Caco-2 (cell line): ENCODE measurements at places on chromosomes 1 and 21. TPM values are rescaled to one million over a fixed set of nuclear protein-coding genes. Genes with fewer than 3 reads are reported as not detected.

IL10 gene
- total RNA-seq: not detected in 2 replicates

UBXN10 gene
- total RNA-seq: 0.05 and 0.07 TPM in 2 replicates

SPRR1B gene
- total RNA-seq: not detected in 2 replicates

KRTAP21-2 gene
- not detected in 2 replicates for total RNA-seq

NBPF8 gene
- total RNA-seq: 8.4 and 8.7 TPM in 2 replicates

TRIM46 gene
- 0.11 TPM in 1 of 2 replicates, not detected in the other for total RNA-seq

DNA sequence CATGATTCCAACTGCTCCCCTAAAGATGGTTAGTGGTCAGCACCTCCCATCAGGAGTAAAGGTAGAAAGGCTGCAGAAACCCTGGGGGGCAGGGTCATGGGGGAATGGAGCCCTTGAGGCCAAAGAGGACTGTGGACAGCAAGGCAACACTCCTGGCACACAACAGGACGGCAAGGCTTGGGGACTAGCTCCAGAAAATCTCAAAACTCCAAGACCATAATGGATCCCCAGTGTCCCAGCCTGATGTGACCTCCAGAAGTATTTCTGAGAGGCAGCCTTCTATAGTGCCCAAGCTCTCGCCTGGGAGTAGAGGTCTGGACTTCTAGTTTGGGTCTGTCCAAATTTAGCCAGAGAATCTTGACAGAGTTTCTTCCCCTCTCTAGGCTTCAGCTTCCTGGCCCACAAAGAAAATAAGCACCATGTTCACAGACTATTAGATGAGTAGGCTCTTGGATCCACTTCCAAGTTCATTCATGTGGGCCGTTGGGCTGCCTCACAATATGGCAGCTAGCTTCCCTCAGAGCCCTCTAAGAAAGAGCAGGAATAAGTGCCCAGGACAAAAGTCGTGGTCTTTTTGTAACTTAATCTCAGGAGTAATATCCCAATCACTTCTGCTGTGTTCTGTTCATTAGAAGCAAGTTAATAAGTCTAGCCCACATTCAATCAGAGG is 6.9 kb downstream of the CD2 start:
- H3K4me3 ChIP-seq: no peak overlapping the region
- H3K27me3 ChIP-seq: no peaks in the 10 kb centered on the region
- no peaks in the 10 kb centered on the region for H3K4me1 ChIP-seq
- H3K36me3 ChIP-seq: no peaks in the 10 kb centered on the region

GRCh38 chr1:17258758-17259130 is 9.8 kb downstream of the PADI3 start:
- H3K4me1 ChIP-seq: no peaks in the 10 kb centered on the region
- H3K4me3 ChIP-seq: no peak overlapping the region
- DNase-seq: no peak
- no peak overlapping the region for H3K27ac ChIP-seq
- no peaks in the 10 kb centered on the region for H3K36me3 ChIP-seq

DNA sequence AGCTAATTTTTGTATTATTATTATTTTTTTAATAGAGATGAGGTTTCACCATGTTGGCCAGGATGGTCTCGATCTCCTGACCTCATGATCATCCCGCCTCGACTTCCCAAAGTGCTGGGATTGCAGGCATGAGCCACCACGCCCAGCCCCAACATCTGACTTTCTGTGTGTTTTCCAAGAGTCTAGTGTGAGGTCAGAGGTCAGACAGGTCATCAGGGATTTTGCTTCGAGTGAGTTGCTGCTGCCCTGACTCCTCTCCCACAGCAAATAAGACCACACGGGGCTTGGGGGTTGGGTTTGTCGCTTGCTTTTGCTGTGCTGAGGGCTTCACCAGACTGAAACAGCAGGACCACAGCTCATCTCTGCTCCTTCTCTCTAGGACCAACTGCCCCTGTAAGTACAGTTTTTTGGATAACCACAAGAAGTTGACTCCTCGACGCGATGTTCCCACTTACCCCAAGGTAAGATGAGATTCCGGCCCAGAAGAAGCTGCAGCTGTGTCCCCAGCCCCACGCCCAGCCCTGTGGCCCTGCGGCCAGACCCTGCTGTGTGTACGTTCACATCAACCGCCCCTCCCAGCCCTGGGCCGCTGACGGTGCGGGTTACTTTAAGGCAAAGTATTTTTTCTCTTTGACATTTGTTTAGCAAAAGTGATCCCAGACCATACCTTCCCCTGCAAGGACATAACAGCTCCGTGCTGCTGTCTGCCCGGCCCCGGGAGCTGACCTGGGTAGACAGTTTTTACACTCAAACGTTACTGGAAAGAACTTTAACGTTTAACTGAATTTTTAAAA is 97.5 kb downstream of the PDE9A start:
- H3K27ac ChIP-seq: no peak overlapping the region
- no peaks in the 10 kb centered on the region for H3K27me3 ChIP-seq
- no peak for DNase-seq
- no peaks in the 10 kb centered on the region for H3K4me1 ChIP-seq
- no peak overlapping the region for H3K4me3 ChIP-seq

DNA sequence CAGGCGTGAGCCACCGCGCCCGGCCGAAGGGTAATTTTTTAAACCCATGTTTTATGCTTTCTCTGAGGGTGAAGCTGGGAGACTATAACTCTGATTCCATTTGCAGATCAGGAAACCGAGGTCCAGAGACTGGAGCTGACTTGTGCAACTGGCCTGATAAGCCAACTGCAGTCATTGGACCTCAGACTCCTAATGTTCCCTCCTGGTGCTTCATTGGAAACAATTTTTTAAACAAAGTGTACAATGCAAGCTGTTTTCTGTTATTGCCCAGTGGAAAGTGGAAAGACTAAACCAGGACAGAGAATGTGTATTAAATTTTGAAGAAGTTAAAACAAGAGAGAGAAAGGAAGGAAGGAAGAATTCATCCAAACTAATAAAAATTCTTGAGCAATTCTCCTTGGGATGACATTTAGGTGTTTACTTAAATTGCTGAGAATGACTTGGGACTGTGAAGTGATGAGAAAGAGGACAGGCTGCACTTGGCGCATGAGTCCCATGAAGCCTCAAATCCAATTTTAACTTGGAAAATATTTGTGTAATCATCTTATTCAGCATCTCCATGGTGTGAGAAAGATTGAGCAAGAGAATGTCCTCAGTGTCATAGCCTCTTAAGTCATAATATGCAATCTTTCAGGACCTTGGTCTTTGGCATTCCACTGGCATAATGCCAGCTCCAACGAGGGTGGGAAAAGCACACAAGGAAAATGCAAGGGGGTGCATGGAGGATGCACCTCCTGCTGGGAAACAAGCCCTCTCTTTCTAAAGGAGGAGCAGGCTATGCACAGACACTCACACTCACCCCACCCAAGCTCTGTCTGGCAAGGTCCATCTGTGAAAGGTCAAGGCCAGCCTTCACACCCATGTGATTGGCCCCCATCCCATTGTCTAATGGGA is 342.0 kb downstream of the SIPA1L2 start:
- H3K27me3 ChIP-seq: no peaks in the 10 kb centered on the region
- no peak overlapping the region for H3K27ac ChIP-seq
- H3K4me1 ChIP-seq: no peaks in the 10 kb centered on the region
